ENCODE measurements at places on chromosomes 2 and 18.

DNA sequence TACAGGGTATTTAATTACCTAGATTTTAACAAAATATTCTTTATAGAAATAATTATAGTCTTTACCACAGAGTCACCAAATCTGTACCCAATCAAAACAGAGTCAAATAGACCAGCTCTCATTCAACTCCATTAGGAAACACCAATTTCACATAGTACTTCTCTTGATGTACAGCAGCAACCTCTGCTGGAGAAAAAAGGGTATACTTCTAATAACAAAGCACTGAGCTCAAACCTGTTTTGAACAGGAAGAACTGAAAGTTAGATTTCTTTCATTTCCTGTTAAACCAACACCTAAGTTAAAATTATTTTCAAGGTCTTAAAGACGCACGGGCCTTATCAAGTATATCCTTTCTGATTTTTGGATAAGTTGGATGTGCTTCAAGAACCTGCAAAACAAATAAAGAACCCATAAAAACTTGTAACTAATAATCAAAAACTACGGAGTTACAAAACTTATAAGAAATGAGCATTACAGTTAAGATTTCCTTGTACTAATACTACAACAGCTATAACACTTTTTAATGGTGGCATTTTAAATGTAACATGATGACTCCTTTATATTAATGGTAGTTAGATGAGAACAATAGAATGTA lies 79.0 kb downstream of the TTC21B start:
- peak; percentile 31 for DNase-seq

DNA sequence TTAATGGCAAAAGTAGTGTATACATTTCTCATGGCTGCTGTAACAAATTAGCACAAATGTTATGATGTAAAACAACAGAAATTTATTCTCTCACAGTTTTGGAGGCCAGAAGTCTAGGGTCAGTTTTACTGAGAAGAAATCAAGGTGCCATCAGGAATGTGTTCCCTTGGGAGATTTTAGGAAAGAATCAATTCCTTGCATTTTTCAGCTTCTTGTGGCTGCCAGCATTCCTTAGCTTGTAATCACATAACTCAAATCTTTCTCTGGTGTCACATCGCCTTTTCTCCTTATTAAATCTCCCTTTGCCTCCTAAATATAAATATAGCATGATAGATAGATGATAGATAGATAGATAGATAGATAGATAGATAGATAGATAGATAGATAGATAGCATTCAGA lies 307.0 kb upstream of the REG3G start:
- peak; percentile 27 for DNase-seq

GRCh38 chr2:30366199-30366691 lies 80.8 kb upstream of the LCLAT1 start:
- DNase-seq: no peak

- DNase-seq: no peak
Observed at GRCh38 chr2:213261715-213262114, 22.5 kb upstream of the SPAG16 start.

GRCh38 chr2:60659026-60659425 lies 97.0 kb upstream of the PAPOLG start:
- DNase-seq: no peak

DNA sequence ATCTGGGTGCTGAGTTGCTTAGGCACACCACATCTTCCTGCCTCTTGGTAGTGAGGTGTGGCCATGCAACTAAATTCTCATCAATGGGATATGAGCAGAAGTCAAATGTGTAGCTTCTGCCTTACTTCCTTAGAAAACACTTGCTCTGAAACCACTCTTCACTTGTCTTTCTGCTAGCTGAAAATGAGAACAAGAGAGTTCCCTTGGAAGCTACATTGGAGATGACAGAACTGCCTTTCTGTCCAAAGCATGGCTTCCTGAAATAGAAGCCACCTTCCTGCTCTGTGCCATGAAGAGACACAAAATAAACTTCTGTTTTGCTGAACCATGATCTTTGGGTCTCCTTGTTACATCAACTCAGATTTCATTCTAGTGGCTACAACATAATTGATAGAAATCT lies 659.9 kb downstream of the IRS1 start:
- no peak for DNase-seq

DNA sequence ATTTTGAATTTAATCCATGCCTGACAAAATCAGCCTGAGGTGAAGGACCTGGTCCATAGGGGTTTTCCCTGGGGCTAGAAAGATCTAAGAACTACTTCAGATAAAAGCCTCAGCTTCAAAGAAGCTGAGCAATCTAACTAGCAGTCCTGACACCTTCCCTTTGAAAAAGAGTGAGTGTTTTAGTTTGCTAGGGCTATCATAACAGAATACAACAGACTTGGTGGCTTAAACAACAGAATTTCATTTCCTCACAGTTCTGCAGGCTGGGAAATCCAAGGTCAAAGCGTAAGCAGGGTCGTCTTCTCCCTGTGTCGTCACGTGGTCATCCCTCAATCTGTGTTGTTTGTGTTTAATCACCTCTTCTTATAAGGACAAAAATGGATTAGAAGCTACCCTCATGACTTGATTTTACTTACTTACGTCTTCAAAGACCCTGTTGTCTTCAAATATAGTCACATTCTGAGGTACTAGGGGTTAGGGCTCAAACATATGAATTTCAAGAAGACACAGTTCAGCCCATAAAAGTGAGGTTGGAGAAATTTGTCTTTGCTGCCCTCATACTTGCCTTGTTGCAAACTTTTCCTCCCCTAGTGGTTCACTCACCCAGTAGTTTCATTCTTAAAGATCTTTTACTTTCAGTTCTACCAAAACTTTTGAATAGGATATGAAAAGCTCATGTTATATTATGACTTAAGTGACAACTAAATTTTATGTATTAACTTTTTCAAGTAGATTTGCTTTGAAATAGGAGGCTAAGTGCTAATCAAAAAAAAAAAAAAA lies 673.8 kb downstream of the ARHGAP15 start:
- no peak for DNase-seq

GRCh38 chr2:10721396-10722251 lies at the start of gene ATP6V1C2:
ATP6V1C2 (plus strand) TSS chr2:10721630; CDS start chr2:10722850, 1,220 bp downstream.
- DNase-seq: no peak

- DNase-seq: no peak
Observed at GRCh38 chr2:102002228-102002627, 10.5 kb downstream of the IL1R2 start.

DNA sequence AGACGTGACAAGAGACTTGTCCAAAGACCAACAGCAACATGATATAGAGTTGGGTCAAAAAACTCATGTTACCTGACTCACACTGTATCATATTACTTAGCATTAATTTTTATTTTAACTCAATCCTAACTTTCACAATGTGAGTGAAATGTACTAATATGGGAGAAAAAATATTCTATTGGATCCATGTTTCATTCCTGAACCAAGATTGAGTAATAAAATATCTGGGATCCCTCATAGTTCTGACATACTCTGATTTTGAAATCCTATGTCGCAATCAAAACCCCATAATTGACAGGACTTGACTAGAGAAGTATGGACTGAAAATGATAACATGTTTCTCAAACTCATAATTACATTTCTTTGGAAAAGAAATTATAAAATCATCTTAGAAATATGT lies 190.4 kb downstream of the RIT2 start:
- peak; percentile 11 for DNase-seq

GRCh38 chr2:160242893-160243564 lies 43.0 kb upstream of the ITGB6 start:
- DNase-seq: no peak

DNA sequence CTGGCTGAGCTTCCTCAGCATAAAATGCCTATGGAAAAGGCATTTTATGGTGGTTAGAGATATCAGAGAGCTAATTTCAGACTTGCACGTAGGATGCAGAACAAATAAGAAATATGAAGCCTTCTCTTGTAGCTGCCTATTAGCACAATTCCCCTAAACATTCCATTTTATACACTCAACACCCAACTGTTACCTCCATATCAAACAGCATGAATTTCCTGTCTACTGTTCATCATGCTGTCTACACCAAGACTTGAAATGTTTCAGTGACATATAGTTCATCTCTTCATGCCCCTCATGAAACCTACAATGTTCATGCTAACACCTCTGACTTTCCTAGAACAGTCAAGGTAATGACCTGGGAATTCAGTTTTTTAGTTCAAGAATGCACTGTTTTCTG lies 249.9 kb downstream of the PIEZO2 start:
- no peak for DNase-seq

DNA sequence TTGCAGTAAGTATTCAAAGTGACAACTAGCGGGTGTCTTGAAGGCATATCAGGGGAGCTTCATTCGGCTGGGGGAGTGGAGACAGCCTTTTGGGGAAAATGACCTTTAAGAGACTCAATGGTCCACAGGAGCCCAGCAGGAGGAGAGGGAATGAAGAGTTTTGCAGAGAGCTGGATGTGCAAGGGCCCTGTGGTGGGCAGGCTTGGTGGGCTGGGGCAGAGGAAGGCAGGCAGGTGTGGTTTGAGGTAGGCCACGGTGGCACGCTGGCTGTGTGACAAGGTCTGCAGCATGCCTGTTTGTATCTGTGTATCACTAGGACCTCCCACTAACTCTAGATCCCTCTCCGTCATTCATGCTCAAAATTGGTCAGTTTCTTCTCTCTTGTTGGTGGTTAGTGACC lies 53.7 kb downstream of the CD8B2 start:
- no peak for DNase-seq

GRCh38 chr2:207285473-207285815 lies 119.7 kb upstream of the KLF7 start:
- DNase-seq: no peak

DNA sequence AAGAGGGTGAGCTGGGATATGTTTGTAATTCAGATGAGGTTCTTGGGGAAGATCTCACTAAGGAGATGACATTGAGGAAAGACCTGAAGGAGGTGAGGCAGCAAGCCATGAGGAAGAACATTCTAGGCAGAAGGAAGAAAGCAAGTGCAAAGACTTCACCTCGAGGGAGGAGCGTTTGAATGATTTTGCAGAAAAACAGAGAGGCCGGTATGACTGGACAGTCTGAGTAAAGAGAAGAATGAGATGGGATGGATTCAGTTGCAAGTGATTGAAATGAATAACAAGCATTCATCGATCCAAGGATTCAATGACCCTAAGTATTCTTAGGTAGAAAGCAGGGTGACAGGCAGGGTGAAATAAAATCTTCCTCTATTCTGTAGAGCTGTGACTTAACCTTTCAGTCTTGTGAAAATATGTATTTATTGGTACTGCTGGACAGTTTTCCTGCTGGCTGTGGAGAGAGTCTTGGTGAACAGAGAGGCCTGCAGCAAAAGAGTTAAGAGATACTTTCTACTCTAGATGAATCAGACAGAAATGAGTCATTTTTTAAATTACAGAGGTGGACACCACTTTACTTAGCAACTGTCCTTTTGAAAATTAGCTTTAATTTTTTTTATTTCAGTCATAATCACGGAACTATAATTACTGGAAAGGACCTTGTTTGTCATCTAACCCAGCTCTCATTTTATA lies 278.4 kb downstream of the LRRTM1 start:
- DNase-seq: no peak

- no peak for DNase-seq
Observed at GRCh38 chr2:220011859-220012258, 384.4 kb downstream of the SLC4A3 start.

DNA sequence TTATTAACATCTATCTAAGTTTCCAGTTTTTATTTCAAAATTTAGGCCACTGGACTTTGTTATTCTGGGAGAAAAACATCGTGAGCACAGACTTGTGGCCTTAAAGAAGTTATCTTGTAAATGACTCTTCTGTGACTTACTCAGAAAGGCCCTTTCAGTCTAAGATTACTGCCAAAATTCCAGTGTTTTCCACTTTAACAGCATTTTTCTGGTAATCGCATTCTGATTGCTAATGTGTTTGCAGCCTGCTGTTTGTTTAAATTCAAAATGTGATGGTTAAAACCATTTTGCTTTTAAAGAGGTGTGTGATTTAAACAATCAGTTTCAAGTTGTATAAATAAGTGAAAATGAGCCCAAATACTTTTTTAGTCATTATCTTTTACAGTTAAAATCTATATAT lies 136.7 kb upstream of the DAPL1 start:
- no peak for DNase-seq

DNA sequence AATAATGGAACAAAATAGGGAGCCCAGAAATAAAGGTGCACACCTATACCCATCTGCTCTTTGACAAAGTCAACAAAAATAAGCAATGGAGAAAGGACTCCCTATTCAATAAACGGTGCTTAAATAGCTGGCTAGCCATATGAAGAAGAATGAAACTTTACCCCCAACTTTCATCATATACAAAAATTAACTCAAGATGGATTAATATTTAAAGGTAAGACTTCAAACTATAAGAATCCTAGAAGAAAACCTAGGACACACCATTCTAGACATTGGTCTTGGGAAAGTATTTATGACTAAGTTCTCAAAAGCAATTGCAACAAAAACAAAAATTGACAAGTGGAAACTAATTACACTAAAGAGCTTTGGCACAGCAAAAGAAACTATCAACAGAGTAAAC lies 139.1 kb downstream of the DNAH7 start:
- DNase-seq: no peak

GRCh38 chr2:176575237-176575744 lies 306.0 kb downstream of the MTX2 start:
- DNase-seq: no peak

GRCh38 chr2:167504061-167504460 lies 615.8 kb downstream of the XIRP2 start:
- DNase-seq: no peak

GRCh38 chr18:27749194-27749593 lies 427.7 kb downstream of the CDH2 start:
- no peak for DNase-seq

GRCh38 chr2:5696404-5696944 lies 4.3 kb downstream of the SOX11 start:
- DNase-seq: no peak

- DNase-seq: no peak
Observed at GRCh38 chr2:8219096-8219495, 462.8 kb upstream of the ID2 start.

DNA sequence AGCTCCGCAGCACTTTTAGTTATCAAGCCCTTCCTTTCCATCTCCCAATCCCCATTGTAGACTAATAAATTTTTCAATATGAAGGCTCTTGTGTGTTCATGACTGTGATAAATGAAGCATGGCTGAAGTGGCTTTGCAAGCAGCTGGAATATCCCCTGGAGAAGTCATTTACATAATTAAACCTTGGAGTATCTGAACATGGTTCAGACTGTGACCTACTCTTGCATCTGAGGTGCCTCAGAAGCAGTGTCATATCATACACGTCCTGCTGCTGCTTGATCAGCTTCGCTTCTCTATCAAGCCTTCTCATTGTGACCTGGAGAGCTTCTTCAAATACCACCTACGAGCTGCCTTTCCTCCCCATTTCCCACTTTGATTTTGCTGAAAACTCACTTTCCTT lies 48.4 kb upstream of the ZNF397 start:
- no peak for DNase-seq

DNA sequence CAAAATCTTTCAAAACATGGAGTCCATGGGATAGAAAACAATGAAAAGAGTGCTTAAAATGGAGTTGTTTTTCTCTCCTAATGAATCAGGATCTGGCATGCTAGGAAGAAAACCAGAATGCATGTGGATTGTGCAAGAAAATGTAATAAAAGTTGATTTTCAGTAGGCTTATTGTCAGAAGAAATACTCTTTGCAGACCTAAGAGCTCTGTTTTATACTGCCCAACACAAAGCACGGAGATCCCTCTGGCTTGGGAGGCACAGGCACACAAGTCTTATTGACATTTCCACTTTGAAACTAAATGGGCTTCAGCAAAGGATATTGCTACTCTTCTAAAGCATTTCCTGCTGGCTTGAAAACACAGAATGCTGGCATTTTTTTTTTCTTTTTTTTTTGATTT lies 15.5 kb upstream of the DAPL1 start:
- no peak for DNase-seq

- no peak for DNase-seq
Observed at GRCh38 chr18:5746844-5747243, 148.5 kb downstream of the TMEM200C start.
